ENCODE measurements at places on chromosomes 12 and 14. TPM values are rescaled to one million over a fixed set of nuclear protein-coding genes. Genes with fewer than 3 reads are reported as not detected.
A peak's percentile ranks its signal among the peaks of the same experiment; 100 is the strongest.

- no peak for DNase-seq
Observed at GRCh38 chr14:56798447-56799342, 11.6 kb downstream of the OTX2 start.

- DNase-seq, result no peak
Observed at GRCh38 chr12:39620659-39621658, 1.4 kb upstream of the ABCD2 start.

- no peak for DNase-seq
Observed at GRCh38 chr12:115267464-115267863, 583.5 kb upstream of the TBX3 start.

- no peak for DNase-seq
Observed at GRCh38 chr12:82574191-82574590, 112.5 kb upstream of the TMTC2 start.

The KCNA1 gene
- total RNA-seq, result not detected

GRCh38 chr14:61240206-61240605 is 40.9 kb downstream of the TMEM30B start:
- no peak for DNase-seq

- DNase-seq, result no peak
Observed at GRCh38 chr12:26281320-26281719, 85.9 kb downstream of the SSPN start.

The CLMN gene
- total RNA-seq, result 2.8 TPM

DNA sequence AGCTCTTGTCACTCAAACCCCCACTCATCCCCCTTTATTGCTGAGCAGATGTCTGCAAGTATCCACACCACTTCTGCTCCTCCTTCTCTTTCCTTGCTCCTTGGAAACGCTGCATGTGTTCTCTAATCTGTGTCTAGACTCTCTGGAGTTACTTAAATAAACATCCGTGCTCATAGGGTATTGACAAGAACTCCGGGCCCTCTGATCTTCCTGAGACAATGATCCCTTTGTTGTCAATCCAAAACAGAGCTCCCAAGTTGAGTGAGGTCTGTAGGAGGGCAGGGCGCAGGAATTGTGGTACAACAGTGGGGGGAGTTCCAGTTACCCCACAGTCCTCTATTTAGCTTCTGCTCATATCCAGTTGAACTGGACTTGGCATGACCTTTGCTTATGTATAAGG is 489.0 kb downstream of the SNAPC1 start:
- no peak for DNase-seq

DNA sequence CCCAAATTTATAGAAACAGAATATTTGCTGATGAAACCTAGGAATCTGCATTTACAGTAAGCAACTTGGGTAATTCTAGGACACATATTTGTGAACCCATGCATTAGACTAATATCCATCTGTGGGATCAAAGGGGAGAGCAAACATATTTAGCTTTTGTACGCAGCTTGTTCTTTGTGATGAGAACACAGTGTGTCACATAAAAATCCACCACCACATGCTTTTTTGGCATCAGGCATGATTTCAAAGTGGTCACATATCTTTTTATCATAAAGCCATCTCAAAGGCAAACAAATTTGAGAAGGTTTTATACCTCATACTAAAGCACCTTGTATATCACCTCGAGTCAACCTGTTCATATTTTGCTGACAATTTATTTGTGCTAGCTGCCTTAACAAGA is 15.7 kb downstream of the DNAL1 start:
- no peak for DNase-seq

GRCh38 chr12:99278899-99279298 is 368.7 kb upstream of the GARIN6 start:
- DNase-seq, result no peak

GRCh38 chr14:69475194-69475818 is 9.2 kb upstream of the PLEKHD1 start:
- DNase-seq, result peak; percentile 22

GRCh38 chr14:52741865-52742264 is 11.9 kb downstream of the STYX start:
- DNase-seq, result peak; percentile 6

The POU6F1 gene
- 1.4 TPM for total RNA-seq

DNA sequence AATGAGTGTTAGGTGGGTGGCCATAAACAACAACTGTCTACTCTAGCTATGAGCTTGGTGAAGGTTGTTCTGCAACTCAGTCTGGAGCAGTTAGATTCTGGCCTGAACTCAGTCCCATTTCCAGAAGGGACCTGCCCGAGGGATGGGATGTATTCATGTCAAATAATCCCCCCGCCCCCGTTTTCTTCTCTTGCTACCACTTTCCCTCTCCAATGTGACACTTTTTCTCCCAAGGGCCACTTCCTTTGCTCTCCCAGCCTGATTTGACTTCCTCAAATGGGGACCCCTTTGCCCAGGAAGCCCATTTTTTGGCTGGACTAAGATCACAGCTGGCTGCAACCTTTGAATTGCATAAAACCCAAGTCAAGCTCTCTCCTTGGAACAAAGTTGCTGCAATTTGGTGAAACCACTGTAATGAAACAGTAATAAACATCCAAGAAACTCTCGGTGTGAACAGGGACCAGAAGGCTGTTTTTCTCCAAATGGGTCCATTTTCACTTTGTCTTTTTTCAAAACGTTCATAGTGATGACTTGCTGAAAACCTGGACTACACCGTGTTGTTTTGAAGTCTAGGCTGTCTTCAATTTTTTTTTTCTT is 137.2 kb upstream of the GSC start:
- DNase-seq, result no peak

GRCh38 chr14:99136401-99136800 is 135.6 kb downstream of the BCL11B start:
- DNase-seq, result no peak

GRCh38 chr12:47753021-47754001 is 5.4 kb downstream of the RAPGEF3 start:
- peak; percentile 82 for DNase-seq

The RD3L gene
- not detected for total RNA-seq

DNA sequence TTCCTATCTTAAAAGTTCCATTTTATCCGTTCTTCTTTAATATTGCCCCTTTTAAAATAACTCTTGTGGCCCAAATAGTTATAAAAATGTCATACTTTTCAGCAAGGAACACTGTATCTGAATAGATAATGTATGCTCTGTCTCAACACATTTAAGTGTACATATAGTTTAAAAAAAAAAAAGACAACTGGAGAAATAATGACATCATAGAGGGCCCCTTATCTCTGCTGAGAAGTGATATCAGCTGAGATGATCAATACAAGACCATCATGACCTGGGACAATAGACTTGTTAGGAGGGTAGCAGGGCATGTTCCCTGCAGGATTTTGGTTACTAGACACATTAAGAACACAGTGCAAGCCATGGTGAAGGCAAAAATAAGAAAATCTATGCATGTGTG is 77.5 kb downstream of the PEBP1 start:
- DNase-seq, result no peak

DNA sequence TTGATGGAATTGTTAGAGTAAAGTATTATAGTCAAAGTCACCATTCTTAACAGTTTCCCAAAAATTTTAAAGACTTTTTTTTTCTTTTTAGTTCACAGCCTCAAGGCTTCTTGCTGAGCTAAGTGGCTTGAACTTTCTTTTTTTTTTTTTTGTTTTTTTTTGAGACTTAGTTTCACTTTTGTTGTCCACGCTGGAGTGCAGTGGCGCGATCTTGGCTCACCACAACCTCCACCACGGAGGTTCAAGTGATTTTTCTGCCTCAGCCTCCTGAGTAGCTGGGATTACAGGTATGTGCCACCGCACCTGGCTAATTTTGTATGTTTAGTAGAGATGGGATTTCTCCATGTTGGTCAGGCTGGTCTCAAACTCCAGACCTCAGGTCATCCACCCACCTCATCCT is 92.8 kb downstream of the SETD3 start:
- no peak for DNase-seq

GRCh38 chr12:58819985-58820384 is 100.3 kb downstream of the LRIG3 start:
- DNase-seq, result no peak

GRCh38 chr12:45292486-45293195 is 76.7 kb downstream of the ANO6 start:
- no peak for DNase-seq

Measured in M059J (cell line).